H1 (cell line): ENCODE measurements at places on chromosomes 3 and 15. TPM values are rescaled to one million over a fixed set of nuclear protein-coding genes. Genes with fewer than 3 reads are reported as not detected.

The SLC12A8 gene
- 12.0 and 13.7 TPM in 2 replicates for total RNA-seq

The TUSC7 gene
- not detected in 2 replicates for total RNA-seq

The ZMYND10 gene
- total RNA-seq, result 0.54 and 0.56 TPM in 2 replicates

The MTFMT gene
- total RNA-seq, result 16.5 and 20.8 TPM in 2 replicates

The FOXL2NB gene
- total RNA-seq, result 7.3 and 7.9 TPM in 2 replicates

The ZNF80 gene
- not detected in 2 replicates for total RNA-seq

The DUOXA1 gene
- total RNA-seq, result not detected in 2 replicates

The CAPN3 gene
- total RNA-seq, result 0.75 and 0.80 TPM in 2 replicates

- no peaks in the 10 kb centered on the region for H3K36me3 ChIP-seq
- no peak overlapping the region for H3K27ac ChIP-seq
- DNase-seq, result no peak
- H3K4me1 ChIP-seq, result no peaks in the 10 kb centered on the region
Measured at GRCh38 chr3:53921296-53921695, 29.6 kb upstream of the SELENOK start.

DNA sequence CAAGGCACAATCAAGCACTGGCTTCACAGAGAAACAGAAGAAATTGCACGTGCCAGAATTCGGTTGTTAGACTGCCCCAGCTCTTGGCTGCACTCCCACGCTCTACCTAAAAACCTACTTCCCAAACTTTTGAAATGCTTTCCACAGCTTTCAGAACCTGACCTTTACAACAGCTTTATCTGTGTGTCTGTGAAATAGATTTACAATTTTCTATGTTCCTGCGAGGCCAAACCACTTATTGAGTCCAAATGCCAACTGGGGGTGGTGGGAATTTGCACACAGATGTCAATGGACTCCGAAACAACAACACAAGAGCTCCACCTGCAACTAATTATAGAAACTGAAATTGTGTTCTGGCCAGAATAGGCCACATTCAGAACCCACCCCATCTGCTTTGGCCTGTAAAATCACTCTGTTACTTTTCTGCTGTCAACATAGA is 44.6 kb downstream of the ERC2 start:
- H3K4me1 ChIP-seq, result no peaks in the 10 kb centered on the region
- H3K4me3 ChIP-seq, result no peak overlapping the region
- no peaks in the 10 kb centered on the region for H3K27me3 ChIP-seq
- no peak for DNase-seq

GRCh38 chr3:66555214-66555844 is 54.5 kb upstream of the LRIG1 start:
- H3K4me1 ChIP-seq, result peaks cover 11% of the 10 kb centered on the region
- DNase-seq, result no peak
- H3K4me3 ChIP-seq, result no peak overlapping the region
- H3K36me3 ChIP-seq, result no peaks in the 10 kb centered on the region; the same call in 1 of the 2 replicates
- H3K27ac ChIP-seq, result no peak overlapping the region

DNA sequence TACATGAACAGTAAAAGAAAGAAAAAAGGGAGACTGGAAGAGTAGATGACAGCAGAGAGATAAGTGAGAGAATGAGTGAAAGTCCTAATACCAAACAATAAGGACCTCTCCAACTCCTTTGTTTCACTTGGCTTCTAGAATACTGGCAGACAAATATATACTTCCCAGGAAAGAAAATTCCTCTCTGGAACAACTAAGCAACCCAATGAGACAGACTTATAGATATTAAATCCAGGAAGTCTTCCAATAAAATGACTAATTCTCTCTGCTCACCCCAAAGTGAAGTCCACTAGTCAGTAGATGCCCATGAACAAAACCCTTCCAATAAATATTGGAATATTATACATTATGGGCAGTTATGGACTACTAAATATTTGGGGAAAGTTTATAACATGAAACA is 114.2 kb downstream of the NEDD4 start:
- H3K4me3 ChIP-seq, result no peak overlapping the region
- DNase-seq, result no peak
- no peaks in the 10 kb centered on the region for H3K4me1 ChIP-seq
- no peaks in the 10 kb centered on the region; the same call in 1 of the 2 replicates for H3K27me3 ChIP-seq
- H3K36me3 ChIP-seq, result no peaks in the 10 kb centered on the region
- H3K27ac ChIP-seq, result no peak overlapping the region

GRCh38 chr3:169954142-169954756 is 12.4 kb upstream of the SEC62 start:
- no peaks in the 10 kb centered on the region for H3K4me1 ChIP-seq
- DNase-seq, result no peak
- H3K27ac ChIP-seq, result no peak overlapping the region
- no peaks in the 10 kb centered on the region for H3K36me3 ChIP-seq
- no peak overlapping the region for H3K4me3 ChIP-seq

GRCh38 chr3:31953091-31953490 is 28.0 kb downstream of the OSBPL10 start:
- H3K27me3 ChIP-seq, result no peaks in the 10 kb centered on the region
- H3K4me3 ChIP-seq, result no peak overlapping the region
- H3K27ac ChIP-seq, result no peak overlapping the region

DNA sequence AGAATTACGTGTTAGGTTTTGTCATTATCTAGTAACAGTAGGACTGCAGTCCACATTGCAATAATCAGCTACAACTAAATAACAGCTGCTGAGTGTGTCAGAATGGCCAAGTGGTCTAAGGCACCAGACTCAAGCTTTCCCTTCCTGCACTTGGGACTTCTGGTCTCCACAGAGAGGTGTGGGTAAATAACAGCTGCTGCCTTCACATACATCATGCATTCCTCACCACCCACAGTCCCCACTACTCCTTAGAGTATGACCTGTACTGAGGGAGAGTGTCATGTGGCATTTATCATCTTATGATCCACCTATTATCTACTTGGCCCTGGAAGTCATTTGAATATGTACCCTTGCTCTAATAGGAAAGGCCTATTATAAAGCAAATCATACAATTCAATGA is 22.2 kb upstream of the ZMAT3 start:
- no peak for DNase-seq
- H3K36me3 ChIP-seq, result no peaks in the 10 kb centered on the region
- H3K4me1 ChIP-seq, result no peaks in the 10 kb centered on the region
- no peaks in the 10 kb centered on the region for H3K27me3 ChIP-seq
- no peak overlapping the region for H3K4me3 ChIP-seq

GRCh38 chr3:130429713-130430023 is 84.2 kb downstream of the COL6A5 start:
- H3K4me3 ChIP-seq, result no peak overlapping the region
- no peaks in the 10 kb centered on the region for H3K36me3 ChIP-seq
- no peaks in the 10 kb centered on the region; the same call in 1 of the 2 replicates for H3K4me1 ChIP-seq
- no peaks in the 10 kb centered on the region for H3K27me3 ChIP-seq
- DNase-seq, result no peak

GRCh38 chr3:140148824-140149390 is 213.9 kb downstream of the CLSTN2 start:
- H3K27ac ChIP-seq, result no peak overlapping the region
- peak; percentile 6 for DNase-seq
- H3K36me3 ChIP-seq, result no peaks in the 10 kb centered on the region
- H3K4me1 ChIP-seq, result no peaks in the 10 kb centered on the region

DNA sequence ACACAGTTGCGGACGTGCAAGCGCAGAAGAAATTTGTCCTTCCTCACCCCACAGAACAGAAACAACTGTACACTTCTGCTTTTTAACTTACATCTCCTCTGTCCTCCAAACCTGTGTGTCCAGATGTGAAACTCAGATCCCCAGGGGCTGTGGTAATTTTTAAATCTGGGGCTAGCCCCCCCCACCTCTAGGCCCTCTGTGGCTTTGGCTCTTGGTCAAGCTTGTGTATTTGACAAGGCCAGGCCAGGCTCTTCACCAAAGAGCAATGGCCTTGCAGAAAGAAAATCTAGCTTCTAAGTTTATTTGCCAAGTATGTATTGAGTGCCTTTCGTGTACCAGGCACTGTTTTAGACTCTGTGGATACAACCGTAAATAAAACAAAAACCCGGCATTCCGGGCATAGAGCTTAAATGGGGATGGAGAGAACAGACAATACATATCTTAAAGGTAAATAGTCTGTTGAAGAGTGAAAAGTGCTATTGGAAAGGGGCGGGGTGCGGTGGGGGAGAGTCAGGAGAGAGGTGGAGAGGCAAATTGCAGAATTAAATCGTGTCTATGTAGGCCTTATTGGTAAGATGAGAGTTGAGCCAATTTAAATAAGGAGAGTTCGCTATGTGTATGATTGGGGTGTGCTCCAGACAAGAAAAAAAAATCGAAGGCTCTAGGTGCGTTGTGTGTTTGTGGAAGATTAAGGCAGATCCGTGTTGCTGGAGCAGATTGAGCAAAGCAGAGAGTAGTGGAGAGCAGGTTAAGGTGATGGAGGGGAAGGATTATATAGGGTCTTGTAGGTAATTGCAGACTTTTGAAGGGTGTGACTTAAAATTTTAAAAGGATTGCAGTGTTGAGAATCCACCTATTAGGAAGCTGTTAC is 781 bp upstream of the DPH6 start:
- peaks cover 26% of the 10 kb centered on the region for H3K4me1 ChIP-seq
- no peaks in the 10 kb centered on the region for H3K36me3 ChIP-seq
- H3K27ac ChIP-seq, result peak overlapping the region; percentile 100
- H3K27me3 ChIP-seq, result no peaks in the 10 kb centered on the region
- peak overlapping the region; percentile 66 for H3K4me3 ChIP-seq

GRCh38 chr3:161989012-161989411 is 492.4 kb downstream of the OTOL1 start:
- H3K4me3 ChIP-seq, result no peak overlapping the region
- no peaks in the 10 kb centered on the region for H3K27me3 ChIP-seq
- H3K27ac ChIP-seq, result no peak overlapping the region
- no peaks in the 10 kb centered on the region for H3K36me3 ChIP-seq
- H3K4me1 ChIP-seq, result no peaks in the 10 kb centered on the region

DNA sequence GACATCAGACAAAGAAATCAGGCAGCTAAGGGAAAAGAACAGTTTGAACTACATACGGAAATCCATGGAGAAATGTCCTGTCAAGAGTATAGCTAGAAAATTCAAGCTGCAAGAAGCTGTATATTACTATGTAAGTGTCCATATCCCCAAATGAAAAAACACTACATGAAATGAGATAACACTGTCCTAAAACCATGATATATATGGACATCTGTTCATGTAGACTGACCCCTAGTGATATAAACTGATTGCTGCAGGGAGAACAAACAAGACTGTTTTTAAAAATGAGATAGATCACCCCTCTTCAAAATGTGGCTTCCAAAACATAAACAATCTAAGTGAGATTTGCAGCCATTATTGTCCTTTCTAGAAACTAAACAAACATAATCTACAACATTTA is 985.6 kb downstream of the EPHA3 start:
- H3K36me3 ChIP-seq, result no peaks in the 10 kb centered on the region
- peaks cover 3% of the 10 kb centered on the region for H3K4me1 ChIP-seq
- DNase-seq, result no peak
- no peak overlapping the region for H3K4me3 ChIP-seq
- no peaks in the 10 kb centered on the region for H3K27me3 ChIP-seq

DNA sequence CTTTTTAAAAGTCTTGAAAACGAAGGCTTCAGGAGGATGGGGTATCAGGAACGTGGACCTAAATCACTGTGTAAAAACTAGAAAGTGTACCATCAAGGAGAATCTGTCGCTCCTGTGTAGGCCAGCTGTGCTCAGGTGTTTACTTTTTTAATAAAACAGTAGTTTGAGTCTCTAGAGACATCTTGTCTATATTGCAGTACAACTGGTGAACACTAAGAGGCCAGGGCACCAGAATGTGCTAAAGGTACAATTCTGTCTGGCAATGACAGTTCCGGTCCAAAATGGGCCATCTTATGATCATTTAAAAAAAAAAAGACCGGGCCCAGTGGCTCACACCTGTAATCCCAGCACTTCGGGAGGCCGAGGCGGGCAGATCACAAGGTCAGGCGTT is 61.8 kb upstream of the MCF2L2 start:
- no peaks in the 10 kb centered on the region for H3K27me3 ChIP-seq
- no peak overlapping the region for H3K4me3 ChIP-seq
- no peaks in the 10 kb centered on the region for H3K36me3 ChIP-seq
- H3K4me1 ChIP-seq, result peaks cover 5% of the 10 kb centered on the region; the same call in 1 of the 2 replicates
- no peak for DNase-seq

DNA sequence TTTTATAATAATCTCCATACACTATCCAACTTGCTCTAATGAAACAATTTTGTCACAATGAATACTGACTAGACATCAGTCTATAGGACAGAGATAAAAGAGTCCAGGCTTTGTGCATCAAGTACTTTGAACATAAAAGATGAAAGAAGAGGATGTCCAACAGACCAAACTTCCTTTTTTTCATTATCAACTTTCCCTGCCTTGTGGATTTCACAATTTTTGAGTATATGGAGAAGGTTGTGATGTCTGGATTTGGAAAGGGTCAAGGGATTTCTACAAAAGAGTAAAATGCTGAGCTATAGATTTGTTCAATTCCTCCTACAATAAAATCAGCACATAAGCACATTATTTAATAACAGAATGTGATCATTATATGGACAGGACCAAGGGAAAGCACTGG is 25.7 kb downstream of the CD47 start:
- no peak for DNase-seq
- no peaks in the 10 kb centered on the region for H3K36me3 ChIP-seq
- H3K27me3 ChIP-seq, result no peaks in the 10 kb centered on the region
- H3K4me3 ChIP-seq, result no peak overlapping the region
- H3K27ac ChIP-seq, result no peak overlapping the region

GRCh38 chr15:63350178-63350621 is 31.4 kb downstream of the CA12 start:
- no peaks in the 10 kb centered on the region for H3K4me1 ChIP-seq
- H3K27me3 ChIP-seq, result no peaks in the 10 kb centered on the region
- no peak overlapping the region for H3K27ac ChIP-seq
- H3K36me3 ChIP-seq, result no peaks in the 10 kb centered on the region
- DNase-seq, result no peak

DNA sequence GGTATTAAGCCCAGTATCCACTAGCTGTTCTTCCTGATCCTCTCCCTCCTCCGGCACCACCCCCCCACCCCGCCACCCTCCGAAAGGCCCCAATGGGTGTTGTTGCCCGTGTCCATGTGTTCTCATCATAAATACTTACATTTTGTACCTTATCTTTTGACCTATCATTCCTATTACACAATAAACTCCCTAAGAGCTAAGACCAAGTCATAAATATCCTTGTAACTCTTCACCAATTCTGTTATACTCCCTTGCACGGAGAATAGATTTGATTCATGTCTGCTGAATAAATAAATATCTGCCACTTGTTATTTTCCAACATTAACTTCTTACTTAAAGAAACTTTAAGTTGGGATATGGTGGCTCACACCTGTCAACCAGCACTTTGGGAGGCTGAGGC is 43.9 kb downstream of the SHQ1 start:
- no peak for DNase-seq

- no peaks in the 10 kb centered on the region for H3K4me1 ChIP-seq
- no peaks in the 10 kb centered on the region for H3K36me3 ChIP-seq
- H3K27ac ChIP-seq, result no peak overlapping the region
- no peak overlapping the region for H3K4me3 ChIP-seq
Measured at GRCh38 chr3:123188058-123188457, 13.7 kb upstream of the SEC22A start.

GRCh38 chr3:170999737-171000242 is 26.7 kb downstream of the SLC2A2 start:
- DNase-seq, result no peak
- H3K27ac ChIP-seq, result no peak overlapping the region
- H3K4me1 ChIP-seq, result no peaks in the 10 kb centered on the region
- no peaks in the 10 kb centered on the region for H3K36me3 ChIP-seq

DNA sequence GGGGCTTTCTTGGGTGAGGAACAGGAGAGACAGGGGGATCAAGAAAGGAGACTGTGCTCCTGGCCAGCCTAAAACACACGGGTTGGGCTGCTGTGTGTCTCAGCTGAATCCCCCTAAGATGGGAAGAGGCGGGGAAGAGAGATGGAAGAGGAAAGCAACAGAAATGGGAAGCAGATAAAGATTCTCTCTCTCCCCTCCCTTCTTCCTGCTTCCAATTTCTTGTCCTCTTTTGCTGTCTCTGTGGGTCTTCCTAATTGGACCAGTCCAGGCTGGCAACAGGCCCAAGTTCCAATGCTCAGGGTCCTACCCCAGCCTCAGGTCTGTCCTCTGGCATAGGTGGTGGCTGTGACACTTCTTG is 7.1 kb downstream of the ISLR2 start:
- no peak overlapping the region for H3K27ac ChIP-seq
- H3K4me1 ChIP-seq, result peaks cover 37% of the 10 kb centered on the region
- no peak for DNase-seq
- no peak overlapping the region for H3K4me3 ChIP-seq
